ENCODE measurements at places on chromosomes 5 and 9. TPM values are rescaled to one million over a fixed set of nuclear protein-coding genes. Genes with fewer than 3 reads are reported as not detected.

GRCh38 chr5:178293400-178293799 lies 60.8 kb upstream of the PHYKPL start:
- no peak for DNase-seq

GRCh38 chr5:173998531-173998930 lies 9.6 kb downstream of the C5orf47 start:
- no peak for DNase-seq

DNA sequence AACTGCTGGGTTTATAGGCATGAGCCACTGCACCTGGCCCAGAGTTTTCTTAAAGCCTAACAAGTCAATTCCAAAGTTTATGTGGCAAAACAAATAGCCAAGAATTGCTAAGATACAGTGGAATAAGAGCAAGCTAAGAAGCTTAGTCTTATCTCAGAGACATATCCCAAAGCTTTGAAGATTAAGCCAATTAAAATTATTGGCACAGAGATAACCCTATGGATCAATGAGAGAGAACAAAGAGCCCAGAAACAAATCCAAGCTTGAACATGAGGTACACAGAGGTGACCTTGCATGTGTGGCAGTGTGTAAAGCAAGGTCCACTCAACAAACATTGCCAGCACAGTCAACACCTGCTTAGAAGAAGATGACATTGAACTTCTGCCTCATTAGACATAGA lies 13.3 kb downstream of the BTNL3 start:
- DNase-seq, result no peak

DNA sequence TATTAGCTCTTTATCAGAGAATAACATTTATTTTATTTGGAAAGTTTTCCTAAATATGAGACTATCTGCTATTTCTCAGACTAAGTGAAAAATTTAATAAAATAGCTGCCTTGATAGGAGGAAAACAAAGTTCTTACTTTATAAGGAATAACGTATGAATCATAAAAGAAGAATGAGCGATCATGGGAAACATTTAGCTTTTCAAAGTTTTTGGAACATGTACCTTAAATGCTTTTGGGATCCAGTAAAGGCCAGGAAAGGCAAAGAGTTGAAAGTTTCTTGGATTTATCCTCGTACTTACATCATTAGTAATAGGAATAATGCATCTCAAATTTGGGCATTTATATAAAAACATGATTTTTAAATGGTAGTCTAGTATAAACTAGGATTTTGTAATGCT lies 19.4 kb downstream of the OGN start:
- peak; percentile 90 for DNase-seq

DNA sequence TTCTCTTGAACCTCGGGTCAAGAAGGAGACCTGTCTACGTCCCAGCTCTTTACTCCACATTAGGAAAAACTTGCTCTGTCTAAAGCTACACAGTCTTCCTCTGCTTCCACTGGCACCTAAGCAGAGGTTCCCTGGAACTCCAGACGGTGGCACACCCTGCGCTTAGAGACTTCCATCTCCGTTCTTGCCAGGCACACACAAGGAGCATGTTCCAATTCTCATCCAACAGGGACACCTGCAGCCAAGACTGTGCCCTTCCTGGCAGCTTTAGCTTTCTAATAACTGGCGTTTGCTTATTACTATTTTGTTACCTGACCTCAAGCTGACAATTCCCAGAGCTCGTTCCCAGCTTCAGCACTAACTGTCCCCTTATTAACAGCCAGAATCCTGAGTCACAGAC lies 16.0 kb downstream of the CAPSL start:
- DNase-seq, result no peak

DNA sequence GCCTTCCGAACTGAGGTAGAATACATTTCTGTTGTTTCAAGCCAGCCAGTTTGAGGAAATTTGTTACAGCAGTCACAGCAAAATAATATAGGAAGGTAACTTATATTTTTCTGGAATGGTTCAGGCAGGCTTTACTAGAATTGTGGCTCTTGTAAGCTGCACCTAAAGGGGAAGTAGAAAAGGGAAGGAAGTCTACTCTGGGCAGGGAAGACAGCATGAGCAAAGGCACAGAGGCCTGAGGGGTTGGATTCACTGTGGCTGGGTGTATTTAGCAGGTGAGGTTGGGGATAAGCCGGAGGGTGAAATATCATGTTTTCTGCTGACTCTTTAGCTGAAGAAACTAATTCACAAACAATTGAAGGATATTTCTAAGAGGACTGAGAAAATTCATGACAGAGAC lies 183.5 kb downstream of the GAS1 start:
- DNase-seq, result no peak

DNA sequence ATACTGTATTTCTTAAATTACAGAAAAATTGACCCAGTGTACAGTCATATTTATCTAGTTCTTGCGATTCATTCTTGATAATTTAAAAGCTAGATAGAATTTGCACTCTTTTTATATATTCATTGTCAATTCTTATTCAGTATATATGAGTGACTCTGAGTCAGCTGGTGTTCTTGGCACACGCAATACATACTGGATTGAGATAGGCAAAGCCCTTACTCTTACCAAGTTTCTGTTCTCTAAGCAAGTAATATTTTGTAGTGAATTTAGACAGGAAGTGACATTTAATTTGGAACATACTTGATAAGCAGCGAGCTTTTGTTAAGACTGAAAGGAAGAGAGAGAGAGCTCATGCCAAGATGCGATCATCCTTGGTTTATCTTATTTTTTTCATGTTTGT lies 57.7 kb downstream of the GPBP1 start:
- DNase-seq, result no peak

GRCh38 chr5:125446986-125447385 lies 700.5 kb upstream of the ZNF608 start:
- DNase-seq, result peak; percentile 63

- no peak for DNase-seq
These were observed 402.3 kb upstream of the ADAMTS16 start for GRCh38 chr5:4737868-4738267.

GRCh38 chr9:129619787-129620668 lies 873 bp downstream of the C9orf50 start:
- no peak for DNase-seq

DNA sequence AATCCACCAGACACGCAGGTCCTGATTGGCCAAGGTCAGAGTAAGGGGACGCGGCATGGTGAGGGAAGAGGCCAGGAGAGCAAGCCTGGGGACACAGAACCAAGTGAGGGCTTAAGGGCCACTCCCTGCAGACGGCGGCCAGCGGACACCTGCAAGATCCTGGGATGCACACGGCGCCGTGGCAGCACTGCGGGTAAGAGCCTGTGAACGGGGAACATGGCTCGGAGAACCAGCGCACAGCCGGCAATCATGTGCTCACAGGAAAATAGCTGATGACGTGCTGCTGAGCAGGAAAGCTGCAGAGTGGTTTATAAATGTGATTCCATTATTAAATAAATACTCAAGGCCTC lies 27.0 kb upstream of the NSMF start:
- DNase-seq, result no peak

DNA sequence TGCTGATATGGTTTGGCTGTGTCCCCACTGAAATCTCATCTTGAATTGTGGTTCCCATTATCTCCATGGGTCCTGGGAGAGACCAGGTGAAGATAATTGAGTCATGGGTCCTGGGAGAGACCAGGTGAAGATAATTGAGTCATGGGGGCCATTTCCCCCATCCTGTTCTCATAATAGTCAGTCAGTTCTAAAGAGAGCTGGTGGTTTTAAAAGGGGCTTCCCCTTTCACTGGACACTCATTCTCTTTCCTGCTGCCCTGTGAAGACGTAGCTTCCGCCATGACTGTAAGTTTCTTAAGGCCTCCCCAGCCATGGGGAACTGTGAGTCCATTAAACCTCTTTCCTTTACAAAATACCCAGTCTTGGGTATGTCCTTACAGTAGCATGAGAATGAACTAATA lies 99.6 kb downstream of the TRIM32 start:
- no peak for DNase-seq

GRCh38 chr9:115730396-115730795 lies 423.2 kb upstream of the PAPPA start:
- DNase-seq, result no peak

GRCh38 chr9:38619556-38620447 lies 594 bp downstream of the ANKRD18A start:
- no peak for DNase-seq

GRCh38 chr5:148730942-148731898 lies 76.9 kb upstream of the HTR4 start:
- peak; percentile 90 for DNase-seq

GRCh38 chr5:109141222-109142200 lies 268.3 kb downstream of the PJA2 start:
- peak; percentile 35 for DNase-seq

GRCh38 chr5:31962871-31963307 lies 211.2 kb downstream of the GOLPH3 start:
- peak; percentile 79 for DNase-seq

- no peak for DNase-seq
These were observed 23.6 kb downstream of the ATG10 start for GRCh38 chr5:81995407-81995806.

DNA sequence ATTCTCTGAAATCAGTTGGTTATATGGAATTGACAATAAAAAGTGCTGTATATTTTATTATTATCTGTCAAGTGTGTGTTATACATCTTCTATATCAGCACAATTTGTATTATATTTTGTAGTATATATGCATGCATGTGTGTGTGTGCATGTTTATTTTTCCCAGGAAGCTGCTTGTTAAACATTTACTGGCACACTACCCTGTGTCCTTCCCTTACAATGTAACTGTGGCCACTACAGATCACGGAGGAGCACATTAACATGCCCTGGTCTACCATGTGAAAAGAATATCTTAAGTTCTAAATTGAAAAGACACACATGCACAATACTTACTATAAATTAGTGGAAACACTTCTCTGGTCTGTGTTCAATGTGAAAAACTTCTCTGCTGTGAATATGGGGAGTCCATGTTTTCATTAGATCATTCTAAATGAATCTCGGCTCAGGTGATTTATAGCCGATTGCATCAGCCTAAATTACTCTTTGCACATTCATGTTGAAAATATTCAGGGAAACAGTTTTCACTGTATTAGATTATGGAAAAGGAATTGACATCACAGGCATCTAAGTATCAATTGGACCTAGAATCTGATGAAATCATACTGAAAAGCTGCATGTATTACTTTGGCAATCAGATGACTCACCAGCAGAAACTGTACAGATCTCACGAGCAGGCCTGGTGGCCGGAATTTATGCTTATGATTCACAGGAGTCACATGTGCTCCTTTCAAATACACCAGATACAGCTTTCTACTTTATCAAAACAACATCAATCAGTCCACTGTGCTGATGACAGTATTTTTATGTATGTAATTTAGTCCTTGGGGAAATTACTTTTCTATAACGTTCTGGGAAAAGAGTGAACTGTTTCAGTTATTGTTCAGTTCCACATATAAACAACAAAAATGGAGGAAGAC lies 39.4 kb downstream of the LURAP1L start:
- DNase-seq, result peak; percentile 93

GRCh38 chr9:134655101-134655500 lies 13.5 kb downstream of the COL5A1 start:
- DNase-seq, result no peak

GRCh38 chr5:6302075-6302474 lies 76.3 kb downstream of the MED10 start:
- DNase-seq, result no peak

DNA sequence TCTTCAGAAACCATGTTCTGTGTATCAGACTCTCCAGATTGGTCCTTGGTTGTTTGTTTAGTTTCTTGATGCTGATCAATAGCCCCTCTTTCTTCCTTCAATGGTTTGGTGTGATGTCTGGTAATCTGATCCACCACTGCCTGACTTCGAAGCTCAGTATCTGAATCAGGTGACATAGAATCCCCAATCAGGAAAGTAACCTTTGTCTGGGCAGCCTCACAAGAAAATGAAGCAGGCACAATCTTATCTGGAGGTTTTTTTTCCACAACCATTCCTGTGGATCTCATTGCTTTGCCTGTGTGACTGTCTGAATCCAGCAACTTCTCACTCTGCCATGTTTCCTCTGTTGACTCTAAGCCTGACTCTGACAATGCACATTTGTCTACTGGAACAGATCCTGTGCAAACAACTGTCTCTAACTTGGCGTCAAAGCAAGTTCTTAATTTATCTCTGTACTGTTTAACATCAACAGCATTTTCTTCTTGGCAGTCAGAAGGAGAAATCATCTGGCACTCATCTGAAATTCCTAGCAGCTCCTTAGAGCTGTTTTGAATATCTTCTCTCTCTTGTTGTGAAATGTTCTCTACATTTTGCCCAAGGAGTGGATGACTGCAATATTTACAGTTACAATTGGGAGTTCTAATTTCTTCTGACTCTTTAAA lies 37.1 kb upstream of the RAPGEF6 start:
- DNase-seq, result peak; percentile 85

DNA sequence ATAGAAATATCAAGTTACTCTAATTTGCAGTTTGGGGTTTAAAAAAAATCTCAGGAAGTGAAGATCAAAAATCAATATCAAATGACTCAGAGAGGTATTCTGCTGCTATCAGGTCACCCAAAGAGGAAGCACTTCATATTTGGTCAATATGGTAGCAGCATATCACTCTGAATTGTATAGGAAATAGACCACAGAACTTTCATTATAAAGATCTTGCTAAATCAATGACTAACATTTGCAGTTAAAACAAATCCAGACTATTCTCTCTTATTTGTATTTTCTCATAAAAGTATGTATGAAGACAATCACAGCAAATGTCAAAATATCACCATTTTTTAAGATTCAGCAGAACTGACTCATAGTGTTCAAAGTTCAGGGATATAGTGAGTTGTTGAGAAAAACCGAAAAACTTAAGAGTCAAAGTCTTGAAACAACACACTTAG lies 105.8 kb upstream of the PCSK1 start:
- DNase-seq, result no peak

DNA sequence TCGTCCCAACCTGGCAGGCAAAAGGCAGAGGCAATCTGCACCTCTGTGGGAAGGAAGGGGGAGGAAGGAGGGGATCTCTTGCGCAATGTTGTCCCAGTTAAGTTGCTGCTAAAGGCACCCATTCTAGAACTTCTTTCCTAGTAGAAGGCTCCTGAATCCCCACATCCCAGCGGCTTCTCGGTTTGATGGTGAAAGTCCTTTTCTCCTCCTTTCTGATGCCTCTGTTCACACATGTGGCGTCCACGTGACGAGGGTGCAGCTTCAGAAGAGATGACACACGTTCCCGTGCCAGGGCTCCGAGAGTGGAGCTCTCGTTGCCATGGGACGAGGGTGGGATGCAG lies 96.9 kb upstream of the FCN2 start:
- DNase-seq, result peak; percentile 54

- peak; percentile 79 for DNase-seq
These were observed 71.9 kb downstream of the SMIM23 start for GRCh38 chr5:171857489-171857876.

Gene TAS2R1
- total RNA-seq, result not detected

Gene DELE1
- total RNA-seq, result 66.5 TPM

Gene ACOT12
- 0.18 TPM for total RNA-seq

Gene IGIP
- 5.5 TPM for total RNA-seq

Gene RLN2
- total RNA-seq, result 0.71 TPM

Gene KIF27
- 6.3 TPM for total RNA-seq

Gene FNIP1
- 26.5 TPM for total RNA-seq

Gene NFIB
- 119 TPM for total RNA-seq

Gene RC3H2
- 40.4 TPM for total RNA-seq

Gene ANKRD31
- total RNA-seq, result 0.27 TPM

Gene CACNA1B
- 0.18 TPM for total RNA-seq

Gene LPAR1
- total RNA-seq, result 59.7 TPM

Gene N4BP3
- total RNA-seq, result 19.6 TPM

Measured in muscle of leg (tissue), 16 donors.